Activated naive CD8-positive, alpha-beta T cell treated with anti-CD3 and anti-CD28 coated beads, Interleukin-2, amount 50 U/mL, for 24 hours (primary cell): ENCODE measurements at places on chromosomes 1 and 21.

DNA sequence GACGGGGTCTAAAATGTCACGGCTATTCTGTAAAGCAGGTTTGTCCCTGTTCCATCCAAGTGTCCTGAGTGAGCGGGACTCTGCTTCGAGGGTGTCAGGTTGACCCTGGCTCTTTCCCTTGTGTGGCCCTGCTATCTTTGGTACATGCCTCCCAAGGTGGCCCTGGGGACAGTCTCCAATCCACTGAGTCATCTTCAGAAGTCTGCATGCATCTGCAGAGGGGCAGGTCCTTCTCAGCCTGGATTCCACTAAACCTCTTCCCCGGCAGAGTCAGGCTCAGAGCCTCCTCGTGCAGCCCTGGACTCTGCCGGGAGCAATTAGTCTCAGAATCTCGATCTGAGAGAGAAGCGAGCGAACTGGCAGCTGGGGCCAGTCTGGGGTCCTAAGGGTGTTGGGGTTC lies 50.1 kb upstream of the KCNJ15 start:
- no peak for DNase-seq

DNA sequence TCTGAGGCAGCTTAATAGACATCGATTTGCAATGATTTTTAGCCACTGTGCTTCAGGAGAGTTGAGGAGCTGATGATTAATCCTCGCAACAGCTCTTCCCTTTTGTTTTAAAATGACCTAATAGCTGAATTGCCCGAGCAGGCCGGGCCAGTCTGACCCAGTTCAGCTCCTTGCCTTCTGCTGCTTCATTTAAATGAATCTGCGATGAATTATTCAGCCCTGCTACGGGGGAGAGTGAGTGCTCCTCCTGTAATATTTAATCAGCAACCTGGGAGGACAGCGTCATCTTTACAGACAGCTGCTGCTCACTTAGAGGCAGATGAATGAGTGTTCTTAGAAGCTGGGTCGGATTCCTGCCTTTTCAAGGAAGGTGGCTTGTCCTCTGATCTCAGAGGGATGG lies 325.1 kb downstream of the CAMTA1 start:
- DNase-seq = no peak

GRCh38 chr1:155938220-155938627 lies 3.2 kb upstream of the RXFP4 start:
- peak; percentile 33 for DNase-seq

- no peak for DNase-seq
Measured at GRCh38 chr1:109615879-109616278, 3.5 kb downstream of the GNAT2 start.

DNA sequence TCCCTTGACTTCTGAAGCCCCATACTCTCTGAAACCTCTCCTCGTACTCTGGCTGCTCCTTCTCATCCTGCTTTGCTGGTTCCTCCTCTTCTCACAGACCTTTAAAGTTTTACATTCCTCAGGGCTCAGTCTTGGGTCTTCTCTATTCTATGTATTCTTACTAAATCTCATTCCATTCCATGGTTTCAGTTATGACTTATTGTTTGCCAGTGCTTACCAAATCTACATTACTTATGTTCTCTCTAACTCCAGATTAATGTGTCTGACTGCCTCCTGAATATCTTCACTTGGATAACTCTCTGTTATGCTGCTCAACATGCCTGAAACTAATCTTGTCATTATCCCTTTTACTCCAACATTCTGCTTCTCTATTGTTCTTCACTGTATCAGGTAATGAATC lies 5.4 kb upstream of the SLC35D1 start:
- no peak for DNase-seq

DNA sequence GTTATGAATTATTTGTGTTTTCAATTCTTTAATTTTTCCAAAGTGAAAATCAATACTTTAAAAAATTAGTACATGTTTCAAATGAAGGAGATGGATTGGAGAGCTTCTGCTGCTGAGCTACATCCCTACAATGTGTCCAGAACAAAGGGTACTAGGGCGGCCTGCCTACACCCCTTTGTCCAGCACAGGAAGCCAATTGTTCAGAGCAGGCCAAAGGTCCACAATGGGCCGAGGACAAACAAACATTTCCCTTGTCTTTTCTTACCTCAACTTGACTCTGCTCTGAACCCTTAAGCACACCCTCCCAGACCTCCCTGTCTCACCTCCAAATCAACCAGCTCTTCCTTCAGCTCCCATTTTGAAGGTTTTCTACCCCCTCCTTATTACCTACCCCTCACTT lies 39.4 kb upstream of the CAMK1G start:
- DNase-seq = no peak

GRCh38 chr1:33273406-33273805 lies 17.1 kb downstream of the ZNF362 start:
- DNase-seq = no peak

- no peak for DNase-seq
Measured at GRCh38 chr1:36664571-36665287, 182.0 kb upstream of the CSF3R start.

GRCh38 chr1:98164509-98164908 lies 243.7 kb upstream of the DPYD start:
- no peak for DNase-seq

DNA sequence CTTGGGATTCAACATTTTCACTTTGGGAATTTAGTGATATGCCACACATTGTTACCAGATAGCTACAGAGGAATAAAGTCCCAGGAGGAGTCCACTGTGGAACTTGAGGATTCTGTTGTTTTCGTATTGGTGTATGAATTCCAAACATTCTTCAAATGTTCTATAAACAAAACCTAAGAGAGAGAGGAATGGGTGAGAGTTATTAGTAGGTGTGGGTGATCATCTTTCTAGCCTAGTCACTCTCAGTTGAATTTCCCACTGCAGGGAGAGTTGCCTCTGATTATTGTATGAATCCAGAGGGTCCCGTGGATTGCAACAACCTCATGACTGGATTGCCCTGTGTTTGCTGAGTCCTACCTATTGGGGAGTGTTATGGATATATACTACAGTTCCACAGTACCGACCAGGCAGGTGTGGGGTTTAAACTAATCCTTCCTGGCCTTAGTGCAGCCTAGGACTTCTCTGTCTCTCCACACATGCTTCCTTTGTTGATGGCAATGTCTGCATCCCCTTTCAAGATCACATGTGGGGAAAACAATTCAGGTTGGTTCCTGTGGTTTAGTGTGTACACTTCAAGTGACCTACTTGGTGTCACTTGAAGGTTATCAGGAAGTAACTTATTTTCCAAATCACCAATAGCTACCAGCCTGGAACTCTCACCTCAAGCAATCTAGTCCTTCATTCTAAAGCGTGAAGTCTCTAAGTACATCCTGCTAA lies 91.8 kb downstream of the ADCY10 start:
- DNase-seq = no peak

GRCh38 chr1:54453022-54453421 lies 46.8 kb upstream of the SSBP3 start:
- DNase-seq = no peak

- DNase-seq = no peak
Measured at GRCh38 chr1:111733183-111733991, 5.8 kb downstream of the INKA2 start.

GRCh38 chr1:229786974-229787610 lies 161.0 kb downstream of the URB2 start:
- DNase-seq = no peak

DNA sequence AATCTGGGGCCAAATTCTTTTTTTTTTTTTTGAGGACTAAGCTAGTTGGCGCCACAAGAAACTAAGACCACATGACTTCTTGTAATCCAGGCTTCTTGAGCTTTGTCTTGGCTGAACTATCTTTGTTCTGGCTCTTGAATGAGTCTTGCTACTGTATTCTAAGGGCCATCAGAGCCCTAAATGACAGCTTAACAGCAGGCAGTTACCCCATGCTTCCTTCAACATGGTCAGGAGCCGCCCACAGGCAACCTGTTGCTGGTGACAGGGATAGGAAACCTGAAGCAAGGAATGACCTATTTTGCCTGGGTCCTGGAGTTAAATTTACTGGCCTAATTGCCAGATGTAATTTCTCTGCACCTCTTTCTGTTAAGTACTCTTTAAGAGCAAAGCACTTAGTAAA lies 188.2 kb upstream of the PLXNA2 start:
- no peak for DNase-seq

DNA sequence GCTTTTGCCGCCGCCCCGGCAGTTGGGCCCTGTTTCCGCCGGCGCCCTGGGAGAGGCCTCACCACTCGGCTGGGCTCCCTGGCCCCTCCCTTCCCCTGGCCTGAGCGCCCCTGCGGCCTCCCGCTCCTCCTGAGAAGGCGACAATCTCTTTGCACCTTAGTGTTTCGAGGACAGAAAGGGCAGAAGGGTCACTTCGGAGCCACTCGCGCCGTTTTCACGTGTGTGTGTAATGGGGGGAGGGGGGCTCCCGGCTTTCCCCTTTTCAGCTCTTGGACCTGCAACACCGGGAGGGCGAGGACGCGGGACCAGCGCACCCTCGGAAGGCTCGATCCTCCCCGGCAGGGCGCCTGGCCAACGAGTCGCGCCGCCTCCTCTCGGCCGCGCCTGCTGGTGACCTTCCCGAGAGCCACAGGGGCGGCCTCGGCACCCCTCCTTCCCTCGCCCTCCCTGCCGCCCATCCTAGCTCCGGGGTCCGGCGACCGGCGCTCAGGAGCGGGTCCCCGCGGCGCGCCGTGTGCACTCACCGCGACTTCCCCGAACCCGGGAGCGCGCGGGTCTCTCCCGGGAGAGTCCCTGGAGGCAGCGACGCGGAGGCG lies 432 bp upstream of the SIM2 start:
- no peak for DNase-seq

DNA sequence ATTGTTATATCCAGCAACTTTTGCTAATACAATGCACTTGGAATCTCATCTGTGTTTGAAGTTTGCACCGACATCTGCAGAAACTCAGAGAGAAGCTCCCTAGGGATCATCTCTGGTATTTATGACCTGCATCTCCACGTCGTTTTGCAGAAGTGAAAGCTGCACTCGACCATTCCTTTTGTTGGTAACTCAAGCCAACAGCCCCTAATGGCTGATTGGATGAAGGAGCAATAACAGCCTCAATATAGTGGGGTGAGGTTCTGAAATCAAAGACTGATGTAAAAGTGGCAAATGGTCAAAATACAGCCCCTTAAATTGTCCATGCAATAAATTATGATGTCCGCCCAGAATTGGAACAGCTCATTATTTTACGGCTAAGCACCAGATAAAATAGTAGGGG lies 344.2 kb upstream of the KAZN start:
- DNase-seq = no peak

GRCh38 chr1:19664453-19665185 lies at the start of gene HTR6:
Gene HTR6, plus strand, starts transcription at chr1:19664875. Its CDS starts 879 bp downstream, at chr1:19665754.
- no peak for DNase-seq

DNA sequence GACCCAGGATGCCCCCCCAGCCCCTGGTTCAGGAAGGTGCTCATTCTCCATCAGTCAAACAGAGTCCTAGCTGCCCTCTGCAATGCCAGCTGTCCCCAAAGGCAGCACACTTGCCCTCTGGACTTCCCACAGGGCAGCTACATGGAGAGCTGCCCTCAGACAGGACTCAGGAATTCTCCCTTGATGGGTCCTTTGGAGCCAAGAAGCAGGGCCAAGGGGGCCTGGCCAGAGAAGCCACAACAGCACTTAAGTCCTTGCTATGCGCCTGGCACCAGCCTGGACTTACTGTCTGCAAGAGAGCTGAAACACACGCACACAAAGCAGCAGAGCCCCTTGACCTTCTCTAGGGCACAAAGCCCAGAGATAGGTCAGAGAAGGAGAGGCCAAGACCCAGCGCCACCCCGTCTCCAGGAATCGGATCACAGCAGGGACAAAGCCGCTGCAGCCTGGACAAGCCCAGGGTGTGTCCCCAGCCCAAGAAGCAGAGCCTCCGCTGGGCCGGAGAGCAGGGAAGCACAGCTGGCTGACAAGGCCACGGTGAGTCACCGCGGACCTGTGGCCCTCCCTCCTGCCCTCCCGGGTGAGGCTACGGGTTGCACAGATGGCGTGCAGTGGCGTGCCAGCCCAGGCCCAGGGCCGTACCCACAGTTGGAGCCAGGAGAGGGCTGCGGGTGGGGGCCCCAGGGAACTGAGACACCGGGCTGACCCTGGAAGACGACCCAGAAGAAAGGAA lies 1.7 kb downstream of the WNT9A start:
- no peak for DNase-seq
